GM12865 (cell line): ENCODE measurements at places on chromosomes 5 and 9.

GRCh38 chr9:120289990-120290975, 289.7 kb downstream of the CDK5RAP2 start:
- no peak for DNase-seq

GRCh38 chr9:128006332-128006996, 25.7 kb upstream of the EEIG1 start:
- no peak for DNase-seq

GRCh38 chr5:96876292-96876850, at the start of gene ERAP2:
Gene ERAP2 (plus strand): TSS chr5:96876500. CDS start chr5:96879686, 3,186 bp downstream.
- DNase-seq, result peak; percentile 76

- peak; percentile 97 for DNase-seq
These were observed at the start of gene TUT7 for GRCh38 chr9:86354011-86354817. Gene TUT7 (minus strand): TSS chr9:86354410. CDS start chr9:86353199, 1,211 bp downstream.

GRCh38 chr9:125841444-125841843, 94.3 kb downstream of the PBX3 start:
- no peak for DNase-seq

DNA sequence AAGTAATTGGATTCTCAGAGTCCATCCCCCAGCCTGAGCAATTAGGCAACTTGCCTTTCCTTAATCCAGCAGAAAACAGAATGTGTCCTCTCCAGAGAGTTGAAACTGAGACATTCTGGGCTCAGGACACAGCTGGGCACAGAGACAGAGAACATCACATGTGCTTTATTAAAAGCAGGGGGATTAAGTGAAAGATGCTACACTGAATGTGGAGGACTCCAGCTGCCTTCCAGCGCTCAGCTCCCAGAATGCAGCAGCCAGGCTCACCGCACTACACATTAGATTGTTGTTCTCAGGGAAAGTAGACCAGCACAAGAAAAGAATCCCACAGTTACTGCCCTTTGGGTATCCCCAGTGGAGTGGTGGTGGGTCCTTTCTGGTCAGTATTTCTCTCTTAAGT, 141.6 kb upstream of the IL12B start:
- DNase-seq, result no peak

- DNase-seq, result no peak
These were observed 105.2 kb downstream of the ZNF608 start for GRCh38 chr5:124641154-124641792.
